Stimulated activated CD4-positive, alpha-beta T cell treated with anti-CD3 and anti-CD28 coated beads, Interleukin-4, amount 100 ng/mL, for 48 hours (primary cell): ENCODE measurements at places on chromosomes 1 and 21.

- DNase-seq = no peak
These were observed 53.9 kb upstream of the ZC3H12A start for GRCh38 chr1:37420456-37420855.

DNA sequence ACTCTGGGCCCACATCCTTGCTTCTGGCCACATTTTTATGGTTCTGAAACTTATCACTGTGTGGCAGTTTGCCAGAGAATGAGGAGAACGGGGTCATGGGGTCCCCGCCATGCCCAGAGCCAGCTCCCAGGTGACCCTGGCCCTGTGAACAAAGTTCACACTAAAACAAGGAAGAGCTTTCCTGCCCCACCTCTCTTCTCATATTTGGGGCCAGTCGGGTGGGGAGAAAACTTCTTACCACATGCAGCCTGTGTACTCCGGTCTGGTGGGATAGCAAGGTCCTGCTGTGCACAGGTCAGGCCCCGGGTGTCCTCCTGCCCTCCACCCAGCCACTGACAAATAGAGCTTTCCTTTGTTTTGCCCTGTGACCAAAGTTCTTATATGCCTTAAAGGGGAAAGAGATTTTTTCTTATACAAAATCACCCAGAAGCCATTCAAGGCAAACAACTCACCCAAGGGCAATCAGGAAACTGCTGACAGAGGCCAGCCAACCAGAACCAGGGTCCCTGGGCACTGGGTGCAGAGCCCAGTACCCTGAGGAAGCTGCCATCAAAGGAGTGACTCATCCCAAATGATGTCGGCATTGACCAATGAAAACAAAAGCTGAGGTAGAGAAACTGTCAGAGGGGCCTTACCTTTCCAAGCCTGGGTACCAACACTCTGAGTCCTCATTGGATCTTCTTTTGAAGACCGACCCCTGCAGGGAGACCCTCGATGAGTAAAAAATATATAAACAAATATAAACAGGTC, 53.6 kb downstream of the OLIG1 start:
- no peak for DNase-seq

- DNase-seq = no peak
These were observed 14.4 kb downstream of the CCDC190 start for GRCh38 chr1:162846256-162847212.

DNA sequence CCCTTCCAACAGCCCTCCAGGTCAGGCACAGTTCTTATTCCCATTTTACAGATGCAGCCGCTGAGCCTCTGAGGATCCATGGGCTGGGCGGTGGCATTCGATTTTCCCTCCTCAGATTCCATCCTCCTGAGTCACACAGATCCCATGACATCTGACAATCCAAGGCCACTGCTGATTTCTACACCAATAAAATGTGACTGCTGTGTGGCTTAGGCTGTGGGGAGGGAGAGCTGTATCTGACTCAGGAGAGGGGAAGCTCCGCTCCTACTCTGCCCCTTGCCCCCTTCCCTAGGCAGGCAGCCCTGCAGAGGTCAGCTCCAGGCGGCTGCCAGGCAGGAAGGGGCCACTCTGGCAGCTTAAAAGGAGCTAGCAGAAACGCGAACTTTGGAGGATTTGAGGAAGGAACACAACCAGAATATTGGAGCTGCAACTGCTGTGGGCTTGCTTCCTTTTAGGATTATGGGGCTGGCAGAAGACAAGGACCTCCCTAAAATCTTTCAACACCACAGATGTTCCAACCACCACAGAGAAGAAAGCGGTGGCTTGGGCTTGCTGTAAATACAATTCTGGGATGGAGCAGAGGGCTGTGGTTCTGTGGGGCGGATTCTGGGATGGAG, 50.0 kb downstream of the MRPL37 start:
- DNase-seq = no peak

GRCh38 chr1:177926201-177926600, 43.7 kb downstream of the SEC16B start:
- DNase-seq = no peak

GRCh38 chr1:204447190-204447589, 35.6 kb upstream of the PPP1R15B start:
- no peak for DNase-seq
